ENCODE measurements at places on chromosomes 12 and 14. TPM values are rescaled to one million over a fixed set of nuclear protein-coding genes. Genes with fewer than 3 reads are reported as not detected.

BMAL2 gene
- 6.3 TPM for total RNA-seq

TOMM20L gene
- total RNA-seq, result not detected

- H3K27me3 ChIP-seq, result no peaks in the 10 kb centered on the region
- H3K27ac ChIP-seq, result no peak overlapping the region
- H3K4me1 ChIP-seq, result no peaks in the 10 kb centered on the region
- H3K36me3 ChIP-seq, result no peaks in the 10 kb centered on the region
- H3K4me3 ChIP-seq, result no peak overlapping the region
Measured at GRCh38 chr14:95132760-95133159, 24.6 kb downstream of the DICER1 start.

DNA sequence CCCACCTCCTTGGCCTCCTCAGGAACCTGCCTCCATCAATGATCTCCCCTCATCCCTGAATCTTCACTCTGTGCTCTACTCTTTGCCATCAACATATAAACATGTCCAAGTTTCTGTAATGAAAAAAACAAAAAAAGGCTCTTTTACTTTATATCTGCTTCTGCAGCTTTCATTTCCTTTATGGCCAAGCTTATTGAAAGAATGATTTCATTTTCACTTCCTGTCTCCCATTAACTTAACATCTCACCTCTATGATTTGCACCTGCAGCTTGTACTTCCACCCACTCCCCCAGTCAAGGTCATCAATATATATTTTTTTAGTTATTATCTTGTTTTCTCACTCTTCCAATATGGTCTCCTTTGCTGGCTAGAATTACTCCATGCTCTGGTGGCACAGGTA lies 15.6 kb upstream of the RNU6-7 start:
- no peaks in the 10 kb centered on the region for H3K27me3 ChIP-seq
- no peak overlapping the region for H3K4me3 ChIP-seq
- H3K27ac ChIP-seq, result no peak overlapping the region
- no peak for DNase-seq
- no peaks in the 10 kb centered on the region for H3K4me1 ChIP-seq
- H3K36me3 ChIP-seq, result no peaks in the 10 kb centered on the region

- H3K4me3 ChIP-seq, result no peak overlapping the region
- no peaks in the 10 kb centered on the region for H3K36me3 ChIP-seq
- no peak for DNase-seq
- H3K27ac ChIP-seq, result no peak overlapping the region
- no peaks in the 10 kb centered on the region for H3K27me3 ChIP-seq
Measured at GRCh38 chr12:66859751-66860440, 181.0 kb upstream of the GRIP1 start.

- no peaks in the 10 kb centered on the region for H3K4me1 ChIP-seq
- no peaks in the 10 kb centered on the region for H3K27me3 ChIP-seq
- H3K36me3 ChIP-seq, result no peaks in the 10 kb centered on the region
- no peak overlapping the region for H3K27ac ChIP-seq
Measured at GRCh38 chr12:66352197-66352596, 49.9 kb downstream of the HELB start.

- no peak for DNase-seq
- no peaks in the 10 kb centered on the region for H3K27me3 ChIP-seq
- no peak overlapping the region for H3K27ac ChIP-seq
- no peaks in the 10 kb centered on the region for H3K4me1 ChIP-seq
Measured at GRCh38 chr12:18998343-18999261, 130.9 kb upstream of the PLEKHA5 start.

GRCh38 chr14:104707608-104708595 lies 16.1 kb upstream of the ADSS1 start:
- DNase-seq, result no peak
- no peaks in the 10 kb centered on the region for H3K36me3 ChIP-seq
- no peak overlapping the region for H3K27ac ChIP-seq

DNA sequence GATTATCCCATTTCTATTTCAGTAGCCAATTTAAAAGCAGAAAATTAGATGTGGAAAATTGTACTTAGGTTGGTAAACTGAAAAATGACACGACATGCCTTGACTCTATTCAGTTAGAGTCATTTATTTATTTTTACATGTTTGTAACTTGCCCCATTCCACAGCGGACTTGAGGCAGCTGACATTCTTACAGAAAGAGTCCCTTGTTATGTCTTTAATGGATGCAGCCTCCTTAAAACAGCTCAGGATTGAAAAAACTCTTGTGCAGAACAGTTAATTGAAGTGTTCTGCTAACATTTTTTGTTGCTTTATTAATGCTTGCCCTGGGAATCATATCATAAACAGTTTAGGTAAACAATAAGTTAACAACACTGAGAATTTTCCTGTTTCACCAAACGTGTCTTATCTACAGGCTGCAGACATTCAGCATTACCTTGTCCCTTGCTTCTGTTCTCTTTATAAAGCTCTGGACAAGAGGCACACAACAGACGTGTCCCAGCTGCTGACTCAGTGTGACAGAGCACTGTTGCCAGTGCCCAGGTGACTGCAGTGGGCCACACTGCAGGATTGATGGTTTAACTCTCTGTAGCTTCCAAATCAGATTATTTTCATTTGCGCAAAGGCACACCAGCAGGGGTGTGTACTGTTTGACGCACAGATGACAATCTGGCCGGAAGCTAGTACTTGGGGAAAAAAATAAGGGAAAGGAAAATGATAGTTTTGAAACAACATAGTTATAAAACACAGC lies 101.6 kb downstream of the PELI2 start:
- H3K27ac ChIP-seq, result no peak overlapping the region
- H3K27me3 ChIP-seq, result no peaks in the 10 kb centered on the region
- DNase-seq, result no peak
- H3K4me3 ChIP-seq, result no peak overlapping the region
- H3K36me3 ChIP-seq, result no peaks in the 10 kb centered on the region

GRCh38 chr12:93530358-93530757 lies 42.1 kb upstream of the SOCS2 start:
- no peak overlapping the region for H3K4me3 ChIP-seq
- H3K36me3 ChIP-seq, result no peaks in the 10 kb centered on the region
- no peak for DNase-seq
- H3K27ac ChIP-seq, result no peak overlapping the region

DNA sequence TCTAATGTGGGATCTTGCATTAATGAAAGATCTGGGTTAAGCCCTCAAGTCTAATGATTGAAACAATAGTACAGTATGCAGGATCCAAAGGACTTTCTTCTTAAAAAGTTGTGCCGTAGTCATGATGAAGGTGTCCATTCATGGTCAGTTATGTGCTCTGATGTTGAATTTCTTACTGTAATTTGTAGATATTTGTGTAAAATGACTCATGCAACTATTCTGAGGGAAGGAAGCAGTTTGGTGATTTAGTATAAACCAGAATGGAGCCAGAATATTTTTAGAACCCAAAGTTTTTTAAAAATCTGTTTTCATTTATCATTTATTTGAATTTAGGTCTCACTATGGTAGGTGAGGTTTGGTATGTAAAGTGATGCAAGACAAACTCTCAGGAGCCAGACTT lies 151.2 kb downstream of the AKAP6 start:
- no peaks in the 10 kb centered on the region for H3K4me1 ChIP-seq
- no peaks in the 10 kb centered on the region for H3K36me3 ChIP-seq
- no peaks in the 10 kb centered on the region for H3K27me3 ChIP-seq
- H3K27ac ChIP-seq, result no peak overlapping the region
- no peak overlapping the region for H3K4me3 ChIP-seq

GRCh38 chr12:57456145-57456700 lies 1.1 kb downstream of the INHBE start:
- no peak overlapping the region for H3K4me3 ChIP-seq
- no peaks in the 10 kb centered on the region for H3K36me3 ChIP-seq
- peaks cover 17% of the 10 kb centered on the region for H3K4me1 ChIP-seq

GRCh38 chr12:98738002-98738401 lies 92.9 kb downstream of the APAF1 start:
- DNase-seq, result no peak
- H3K27ac ChIP-seq, result no peak overlapping the region
- no peaks in the 10 kb centered on the region for H3K27me3 ChIP-seq

- H3K27ac ChIP-seq, result peak overlapping the region; percentile 39
- H3K4me3 ChIP-seq, result no peak overlapping the region
- no peaks in the 10 kb centered on the region for H3K27me3 ChIP-seq
- H3K36me3 ChIP-seq, result no peaks in the 10 kb centered on the region
Measured at GRCh38 chr14:95291859-95292542, 27.7 kb downstream of the CLMN start.

All from uterus (tissue), 4 donors.